NCI-H1048 (cell line): ENCODE measurements at places on chromosomes 3 and 15.

GRCh38 chr15:48722764-48723661 is 77.5 kb upstream of the FBN1 start:
- no peak for DNase-seq

GRCh38 chr15:71410347-71410746 is 295.1 kb downstream of the THSD4 start:
- no peak for DNase-seq

GRCh38 chr3:159632128-159632527 is 356.5 kb upstream of the IL12A start:
- DNase-seq: no peak

DNA sequence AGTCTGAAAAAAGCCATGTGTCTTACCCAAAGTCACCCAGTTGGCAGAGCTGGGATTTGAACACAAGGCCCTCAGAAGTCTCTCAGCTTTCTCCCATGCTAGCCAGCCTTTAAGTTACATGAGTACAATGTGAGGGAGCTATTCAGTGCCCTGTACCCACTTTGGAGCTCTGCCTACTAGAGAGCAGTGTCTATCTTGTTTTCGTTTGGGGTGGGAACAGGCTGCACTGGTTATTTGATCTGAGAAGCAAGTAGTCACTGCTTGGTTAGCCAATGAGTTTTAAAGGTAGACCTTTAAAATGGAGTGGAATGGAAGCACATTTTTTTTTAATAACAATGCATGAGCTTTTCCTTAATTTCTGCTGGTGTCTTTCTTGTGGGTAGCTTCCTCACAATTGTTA is 231.1 kb upstream of the BHLHE40 start:
- DNase-seq: no peak

- DNase-seq: no peak
These were observed 21.9 kb downstream of the OSTN start for GRCh38 chr3:191220908-191221307.

DNA sequence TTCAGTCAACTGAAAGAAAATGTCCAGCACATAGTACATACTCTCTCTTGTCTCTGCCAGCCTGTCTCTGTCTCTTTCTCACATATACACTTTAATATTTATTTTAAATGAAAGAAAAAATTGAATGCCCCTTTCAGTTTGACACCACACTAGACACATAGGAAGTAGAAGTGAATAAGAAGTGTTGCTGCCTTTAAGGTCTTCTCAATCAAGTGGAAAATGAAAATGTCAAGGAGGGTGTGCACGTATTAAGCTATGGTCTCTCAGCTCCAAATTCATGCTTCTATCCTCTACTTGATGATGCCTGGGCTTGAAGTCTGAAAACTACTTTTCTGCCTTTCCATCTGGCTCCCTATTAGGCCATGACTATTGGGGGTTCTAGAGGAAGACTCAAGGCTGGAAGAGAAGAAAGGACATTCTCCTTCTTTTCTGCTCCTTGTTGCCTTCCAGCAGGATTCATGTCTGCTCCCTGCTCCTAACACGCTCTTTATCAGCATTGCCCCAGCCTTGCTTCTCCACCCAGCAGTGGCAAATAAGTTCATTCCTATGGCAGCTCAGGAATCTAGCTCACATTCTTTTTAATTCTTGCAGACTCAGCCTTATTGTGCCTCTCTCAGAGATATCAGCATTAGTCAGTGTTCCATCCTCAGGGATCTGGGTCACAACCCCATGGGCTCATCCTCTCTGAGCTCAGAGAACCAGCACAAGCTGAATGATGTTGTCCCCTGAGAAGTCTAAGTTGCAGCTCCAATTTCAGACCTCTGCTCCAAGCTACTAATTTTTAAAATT is 609.1 kb upstream of the GRM7 start:
- DNase-seq: no peak

DNA sequence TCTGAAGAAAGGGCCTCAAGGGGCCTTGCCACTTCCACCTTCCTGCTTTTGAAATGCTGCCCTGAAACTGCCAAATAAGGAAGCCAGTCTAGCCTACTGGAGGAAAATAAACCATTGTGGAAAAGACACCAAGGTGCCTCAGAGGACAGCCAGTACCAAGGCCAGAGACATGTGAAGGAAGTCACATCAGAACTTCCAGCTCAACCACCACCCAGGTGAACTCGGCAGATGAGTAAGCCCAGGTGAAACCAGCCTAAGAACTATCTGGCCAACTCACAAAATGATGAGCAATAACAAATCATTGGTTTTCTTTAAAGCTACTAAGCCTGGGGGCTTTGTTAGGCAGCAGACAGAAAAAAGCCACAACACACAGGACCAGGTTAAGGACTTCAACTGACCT is 103.0 kb downstream of the MAGI1 start:
- DNase-seq: no peak
